ENCODE measurements at places on chromosomes 12 and 14. TPM values are rescaled to one million over a fixed set of nuclear protein-coding genes. Genes with fewer than 3 reads are reported as not detected.

The B4GALNT1 gene
- total RNA-seq = 0.88 TPM

The MORN3 gene
- total RNA-seq = not detected

The FAR2 gene
- total RNA-seq = 67.4 TPM

The MARS1 gene
- 90.3 TPM for total RNA-seq

The OR6C2 gene
- total RNA-seq = not detected

The SALL2 gene
- 1.7 TPM for total RNA-seq

The MYF6 gene
- total RNA-seq = not detected

The FGD6 gene
- total RNA-seq = 21.8 TPM

The IL26 gene
- not detected for total RNA-seq

The KCNJ8 gene
- 0.37 TPM for total RNA-seq

The SYCP3 gene
- total RNA-seq = not detected

The TMTC1 gene
- 3.3 TPM for total RNA-seq

The KRT86 gene
- total RNA-seq = 0.16 TPM

The PLEKHD1 gene
- total RNA-seq = 0.05 TPM

The SYT1 gene
- total RNA-seq = 3.2 TPM

The TAS2R20 gene
- total RNA-seq = 1.0 TPM

The PTPRO gene
- 28.3 TPM for total RNA-seq

The SLC39A5 gene
- 158 TPM for total RNA-seq

The CFAP251 gene
- 0.93 TPM for total RNA-seq

The SIVA1 gene
- total RNA-seq = 58.8 TPM

The ACSM4 gene
- not detected for total RNA-seq

The FAIM2 gene
- total RNA-seq = 2.8 TPM

The KRT74 gene
- not detected for total RNA-seq

The SLC17A8 gene
- 3.3 TPM for total RNA-seq

The ADGRD1 gene
- 3.6 TPM for total RNA-seq

The USP5 gene
- 132 TPM for total RNA-seq

The FAM90A1 gene
- 0.42 TPM for total RNA-seq

The CDK17 gene
- 13.2 TPM for total RNA-seq

The CLEC6A gene
- not detected for total RNA-seq

The ETFBKMT gene
- total RNA-seq = 3.7 TPM

The NYNRIN gene
- 13.0 TPM for total RNA-seq

The PLA2G1B gene
- total RNA-seq = not detected

The RNU4-1 gene
- total RNA-seq = 3,531 TPM

The LMNTD1 gene
- not detected for total RNA-seq

The NKX2-1 gene
- 0.32 TPM for total RNA-seq

The DAO gene
- 2.4 TPM for total RNA-seq

The PIK3C2G gene
- 0.57 TPM for total RNA-seq

The PIWIL1 gene
- not detected for total RNA-seq

The KRT85 gene
- not detected for total RNA-seq

The CLEC7A gene
- 6.8 TPM for total RNA-seq

The INSM2 gene
- not detected for total RNA-seq

The ASCL1 gene
- total RNA-seq = 0.53 TPM

The CLECL1 gene
- 0.40 TPM for total RNA-seq

The SIX1 gene
- total RNA-seq = not detected

The PROX2 gene
- total RNA-seq = not detected

The POTEM gene
- not detected for total RNA-seq

The ELK3 gene
- total RNA-seq = 8.5 TPM

The IAPP gene
- total RNA-seq = not detected

The TPH2 gene
- total RNA-seq = not detected

The SDR9C7 gene
- total RNA-seq = not detected

The CRIP2 gene
- 20.3 TPM for total RNA-seq
